ENCODE measurements at places on chromosomes 4 and X. TPM values are rescaled to one million over a fixed set of nuclear protein-coding genes. Genes with fewer than 3 reads are reported as not detected.

Gene FRMPD3
- total RNA-seq = not detected

Gene TAF7L
- total RNA-seq = not detected

Gene COL25A1
- not detected for total RNA-seq

Gene ATP2B3
- not detected for total RNA-seq

Gene ZFP92
- total RNA-seq = 2.0 TPM

Gene UBE2D3
- total RNA-seq = 487 TPM
